ENCODE measurements at places on chromosomes 7 and 10.

DNA sequence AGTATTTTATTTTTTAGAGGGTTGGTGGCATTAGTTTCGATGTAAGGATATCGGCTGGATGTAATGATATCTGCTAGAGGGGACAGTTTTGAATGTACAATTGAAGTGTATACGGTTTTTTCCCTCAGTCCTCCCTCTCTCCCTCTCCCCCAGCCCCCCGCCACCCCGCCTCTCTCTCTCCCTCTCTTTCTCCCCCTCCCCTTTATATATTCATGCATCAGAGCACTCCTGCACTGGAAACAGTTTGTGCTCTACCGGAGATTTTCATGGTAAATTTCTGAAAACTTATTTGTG, 1.6 kb downstream of the GLCCI1 start:
- peak; percentile 75 for DNase-seq

DNA sequence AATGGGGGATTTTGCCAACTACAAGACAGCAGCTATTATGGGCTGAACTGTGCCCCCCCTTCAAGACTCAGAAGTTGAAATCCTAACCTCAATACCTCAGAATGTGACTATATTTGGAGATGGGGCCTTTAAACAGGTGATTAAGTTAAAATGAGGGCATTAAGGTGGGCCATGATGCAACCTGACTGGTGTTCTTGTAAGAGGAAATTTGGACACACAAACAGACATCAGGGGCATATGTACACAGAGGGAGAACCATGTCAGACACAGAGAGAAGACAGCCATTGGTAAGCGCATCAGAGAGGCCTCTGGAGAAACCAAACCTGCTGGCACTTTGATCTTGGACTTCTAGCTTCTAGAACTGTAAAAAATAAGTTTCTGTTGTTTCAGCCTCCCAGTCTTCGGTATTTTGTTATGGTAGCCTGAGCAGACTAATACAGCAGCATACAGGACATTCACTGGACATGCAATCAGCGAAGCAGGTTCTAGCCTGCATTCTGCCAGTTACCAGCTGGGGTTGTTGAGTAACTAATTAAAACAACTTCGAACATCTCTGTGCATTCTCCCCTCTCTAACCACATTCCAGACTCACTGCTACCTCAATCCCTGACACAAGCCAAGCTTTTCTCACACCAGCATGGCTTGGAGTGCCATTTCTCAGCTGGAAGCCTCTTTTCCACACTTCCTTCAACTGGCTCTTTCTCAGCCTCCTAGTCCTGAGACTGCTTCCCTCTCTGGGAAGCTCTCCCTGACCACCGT, 141.4 kb downstream of the DOCK4 start:
- DNase-seq, result no peak

DNA sequence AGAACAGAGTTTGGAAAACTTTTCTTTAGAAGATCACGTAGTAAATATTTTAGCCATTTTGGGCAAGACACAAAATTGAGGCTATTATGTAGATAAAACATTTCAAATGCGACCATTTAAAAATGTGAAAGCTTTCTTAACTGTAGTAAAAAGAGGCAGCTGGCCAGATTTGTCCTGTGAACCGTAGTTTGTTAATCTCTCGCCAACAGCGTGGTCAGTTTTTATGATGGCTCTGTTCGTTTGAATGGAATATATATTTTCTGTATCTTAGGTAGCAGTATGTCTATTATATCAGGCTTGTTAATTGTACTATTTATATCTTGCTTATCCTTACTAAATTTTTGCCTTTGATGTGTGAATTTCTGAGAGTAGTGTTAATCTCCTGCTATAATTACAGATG, 124.9 kb downstream of the CCSER2 start:
- no peak for DNase-seq

- no peak for DNase-seq
These were observed 377.6 kb downstream of the GPR158 start for GRCh38 chr10:25552283-25552919.

- DNase-seq, result no peak
These were observed 133.9 kb upstream of the CHST15 start for GRCh38 chr10:124227055-124227975.

DNA sequence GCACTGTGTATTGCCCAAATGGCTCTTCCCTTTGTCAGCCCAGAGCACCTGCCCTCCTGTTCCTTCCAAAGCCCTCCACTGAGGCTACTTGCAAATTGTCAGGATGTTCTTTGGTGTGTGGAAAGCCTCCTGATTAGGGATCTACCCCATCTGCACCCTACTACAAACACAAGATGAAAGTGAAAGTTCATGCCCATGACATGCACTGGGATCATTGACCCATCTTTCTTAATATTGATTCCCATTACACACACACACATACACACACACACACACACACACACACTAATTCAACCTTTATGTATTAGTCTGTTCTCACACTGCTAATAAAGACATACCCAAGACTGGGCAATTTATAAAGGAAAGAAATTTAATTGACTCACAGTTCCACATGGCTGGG, 213.7 kb upstream of the IGFBP3 start:
- DNase-seq, result no peak

DNA sequence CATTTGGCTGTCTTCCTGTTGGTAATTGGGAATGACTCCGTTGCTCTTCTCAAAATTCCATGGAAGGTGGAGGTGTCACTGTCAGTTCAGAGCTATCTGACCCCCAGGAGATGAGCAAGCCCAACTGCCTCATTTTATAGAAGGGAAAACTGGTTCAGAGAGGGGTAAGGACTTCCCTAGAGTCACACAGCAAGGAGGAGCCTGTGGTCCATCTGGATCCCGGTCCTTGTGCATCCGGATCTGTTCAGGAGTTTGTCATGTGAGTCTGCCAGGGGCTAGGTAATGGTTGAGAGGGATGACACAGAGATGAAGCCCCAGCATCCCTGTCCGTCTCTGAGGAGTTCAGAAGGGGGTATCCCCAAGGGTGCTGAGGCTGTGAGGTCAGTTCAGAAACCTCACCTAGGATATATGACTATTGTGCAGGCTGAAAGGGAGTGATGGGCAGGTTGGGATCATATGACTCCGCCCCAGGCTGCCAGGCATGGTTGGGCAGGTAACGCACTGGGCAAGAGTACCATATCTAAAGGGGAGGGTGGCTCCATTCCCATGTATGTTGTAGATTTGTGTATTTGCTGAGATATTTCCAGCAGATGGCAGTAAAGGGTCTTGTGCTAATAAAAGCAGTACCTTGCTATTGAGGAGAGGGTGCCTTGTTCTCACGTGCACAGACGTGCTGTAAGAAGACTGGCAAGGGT, 16.0 kb upstream of the SLC29A3 start:
- DNase-seq, result no peak

GRCh38 chr10:88254091-88254490, 329.0 kb downstream of the RNLS start:
- DNase-seq, result no peak

- peak; percentile 25 for DNase-seq
These were observed 527 bp downstream of the PDIA4 start for GRCh38 chr7:149027611-149028345.

DNA sequence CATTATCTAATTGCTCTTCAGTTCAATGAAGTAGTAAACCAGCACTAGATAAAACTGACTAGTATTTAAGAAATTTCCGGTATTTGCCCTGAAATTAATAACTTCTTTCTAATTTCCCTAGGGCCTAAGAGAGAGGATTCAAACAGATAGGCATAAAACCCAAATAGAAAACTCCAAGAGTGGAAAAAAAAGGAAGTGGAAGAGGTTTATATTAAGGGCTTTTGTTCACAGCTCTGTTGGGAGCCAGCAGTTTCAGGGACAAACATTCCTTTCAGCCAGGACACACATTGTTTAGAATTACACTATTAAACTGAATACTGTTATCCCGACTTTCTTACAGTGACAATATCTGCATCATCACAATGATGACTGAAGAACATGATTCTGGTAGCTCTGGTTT, 3.6 kb downstream of the ODAD2 start:
- no peak for DNase-seq

All from NCI-H526 treated with DMSO at 0.1 percent for 48 hours (cell line).